Mucosa of descending colon (tissue), 3 donors: ENCODE measurements at places on chromosomes 3 and 15.

DNA sequence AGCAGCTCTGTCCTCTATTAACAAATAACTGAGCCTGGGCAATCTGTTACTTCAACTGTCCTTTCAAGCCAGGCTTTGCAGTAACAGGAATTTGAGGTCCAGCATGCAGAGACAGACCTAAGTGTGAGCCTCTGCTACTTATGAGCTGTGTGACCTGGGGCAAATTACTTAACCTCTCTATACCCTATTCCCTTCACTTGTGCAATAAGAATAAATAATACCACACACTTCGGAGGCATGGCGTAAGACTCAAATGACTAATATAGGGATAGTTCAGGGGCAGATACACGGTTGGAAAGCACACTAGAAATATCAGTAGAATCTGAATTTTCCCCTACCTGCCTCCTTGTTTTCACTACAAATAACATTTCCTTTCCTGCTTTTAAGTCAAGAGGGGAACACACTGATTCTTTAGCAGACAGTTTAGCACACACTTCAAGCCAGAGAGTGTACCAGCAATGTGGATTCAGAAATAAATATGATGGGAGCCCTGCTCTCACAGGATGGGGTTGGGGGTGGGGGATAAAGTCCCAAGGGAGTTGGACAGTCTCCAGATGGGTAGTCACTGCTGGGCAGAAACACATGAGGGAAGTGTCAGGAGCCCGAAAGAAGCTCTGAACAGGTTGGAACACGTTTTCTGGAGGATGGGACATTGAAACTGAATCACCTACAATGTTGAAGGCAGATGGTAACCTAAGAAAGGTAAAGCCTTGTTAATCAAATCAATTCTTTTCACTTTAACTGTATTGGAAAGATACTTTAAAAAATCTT, 61.8 kb upstream of the RBP1 start:
- no peak for DNase-seq

DNA sequence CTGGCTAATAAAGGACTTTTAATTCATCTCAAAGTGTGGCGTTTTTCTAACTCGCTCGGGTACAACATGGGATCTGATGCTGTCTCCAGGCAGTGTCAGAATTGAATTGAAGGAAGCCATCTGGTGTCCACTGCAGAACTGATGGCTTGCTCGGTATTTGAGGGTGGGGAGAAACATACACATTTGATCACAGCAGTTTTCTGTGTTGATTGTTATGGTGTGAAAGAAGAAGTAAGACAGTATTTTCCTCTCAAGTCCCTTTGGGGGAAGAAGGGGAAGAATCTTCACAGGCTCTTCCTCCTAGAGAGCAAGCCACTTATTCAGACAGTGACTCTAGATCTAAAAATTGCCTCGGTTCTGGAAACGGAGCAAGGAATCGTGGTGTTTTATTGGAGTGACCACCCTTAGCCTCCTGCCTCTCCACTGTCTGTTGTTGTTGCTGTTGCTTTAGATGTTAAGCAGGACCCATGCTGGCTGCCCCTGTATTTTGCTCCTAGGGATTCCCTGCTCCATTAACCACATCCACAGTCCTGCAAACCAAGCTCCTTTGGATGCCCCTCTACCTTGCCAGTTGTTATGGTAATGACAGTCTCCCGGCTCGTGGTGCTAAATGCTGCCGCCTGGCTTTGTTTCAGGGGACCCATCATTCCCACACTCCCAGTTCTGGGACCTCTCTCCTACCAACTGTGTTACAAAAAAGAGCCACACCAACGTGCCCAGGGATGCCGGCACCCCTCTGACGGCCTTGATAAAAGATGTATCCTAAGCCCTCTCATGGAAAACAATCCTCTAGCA, 15.3 kb upstream of the MCCC1 start:
- DNase-seq: no peak

- no peak for DNase-seq
These were observed 56.0 kb upstream of the CTXND1 start for GRCh38 chr15:80308002-80308401.

DNA sequence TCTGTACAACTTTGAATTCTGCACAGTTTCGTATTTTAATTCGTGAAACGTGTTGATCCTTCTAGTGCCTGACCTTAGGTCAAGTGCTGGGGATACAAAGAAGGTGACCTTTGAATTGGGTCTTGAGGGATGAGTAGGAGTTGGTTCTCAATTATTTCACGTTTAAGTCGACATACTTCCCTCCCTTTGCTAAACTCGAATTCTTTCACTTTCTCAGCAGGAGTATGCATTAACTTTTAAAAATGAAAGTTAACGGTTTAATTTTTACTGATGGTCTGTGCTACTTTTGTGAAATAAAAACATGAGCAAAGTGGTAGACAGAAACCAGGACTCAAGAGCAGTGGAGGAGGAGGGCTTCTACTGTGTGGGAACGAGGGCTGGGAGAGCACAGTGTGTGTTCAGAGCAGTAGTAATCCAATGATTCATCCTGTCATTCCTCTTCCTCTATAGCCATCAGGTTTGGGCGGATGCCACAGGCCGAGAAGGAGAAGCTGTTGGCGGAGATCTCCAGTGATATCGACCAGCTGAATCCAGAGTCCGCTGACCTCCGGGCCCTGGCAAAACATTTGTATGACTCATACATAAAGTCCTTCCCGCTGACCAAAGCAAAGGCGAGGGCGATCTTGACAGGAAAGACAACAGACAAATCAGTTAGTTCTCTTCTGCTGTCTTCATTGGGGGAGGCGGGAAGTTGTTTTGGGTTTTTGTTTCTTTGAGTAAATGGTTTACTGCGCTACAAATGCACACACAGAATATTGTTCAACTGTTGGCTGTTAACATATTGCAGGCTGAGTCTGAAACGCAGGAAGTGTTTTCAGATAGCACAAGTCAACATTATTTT, 78.6 kb upstream of the TSEN2 start:
- peak; percentile 82 for DNase-seq
